ENCODE measurements at places on chromosomes 5 and 9.

GRCh38 chr5:2270467-2270866 lies 387.7 kb upstream of the IRX4 start:
- no peak for DNase-seq

DNA sequence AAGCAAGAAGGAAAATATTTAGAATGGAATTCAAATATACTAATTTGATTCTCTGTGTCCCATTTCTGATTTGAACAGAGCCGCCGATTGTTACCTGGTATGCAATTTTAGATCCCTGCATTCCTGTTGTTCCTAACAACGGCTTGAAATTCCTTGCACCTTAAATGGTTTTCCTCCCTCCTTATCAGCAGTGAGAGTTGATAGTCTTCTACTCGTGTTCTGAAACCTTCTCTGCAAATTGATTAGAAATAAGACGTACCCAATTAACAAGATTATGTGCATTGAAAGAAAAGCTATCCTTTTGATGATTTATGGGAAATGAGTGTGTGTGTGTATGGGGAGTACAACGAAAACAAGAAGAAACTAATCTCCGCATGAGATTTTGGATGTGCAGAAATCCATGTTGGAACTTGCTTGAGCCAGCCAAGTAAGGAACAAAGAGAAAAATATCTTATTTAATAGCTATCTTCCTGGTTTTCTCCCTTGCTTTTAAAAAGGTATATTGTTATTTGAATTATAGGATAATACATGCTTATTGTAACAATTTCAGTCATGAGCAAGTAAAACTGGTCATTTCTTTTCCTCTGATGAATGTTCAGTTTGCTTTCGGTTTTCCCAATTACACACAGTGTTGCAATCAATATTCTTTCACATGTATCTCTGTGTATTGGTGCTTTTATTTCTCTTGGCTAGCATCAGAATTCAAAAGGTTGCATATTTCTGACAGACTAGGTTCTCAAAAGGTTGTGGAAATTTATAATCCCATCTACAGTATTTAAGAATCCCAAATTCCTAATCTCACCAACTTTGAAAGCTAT lies 211.1 kb upstream of the ACTBL2 start:
- no peak for DNase-seq

- no peak for DNase-seq
Measured at GRCh38 chr5:417301-418161, 25.4 kb upstream of the EXOC3 start.

GRCh38 chr5:59863777-59864176 lies 29.7 kb downstream of the PDE4D start:
- DNase-seq, result no peak

DNA sequence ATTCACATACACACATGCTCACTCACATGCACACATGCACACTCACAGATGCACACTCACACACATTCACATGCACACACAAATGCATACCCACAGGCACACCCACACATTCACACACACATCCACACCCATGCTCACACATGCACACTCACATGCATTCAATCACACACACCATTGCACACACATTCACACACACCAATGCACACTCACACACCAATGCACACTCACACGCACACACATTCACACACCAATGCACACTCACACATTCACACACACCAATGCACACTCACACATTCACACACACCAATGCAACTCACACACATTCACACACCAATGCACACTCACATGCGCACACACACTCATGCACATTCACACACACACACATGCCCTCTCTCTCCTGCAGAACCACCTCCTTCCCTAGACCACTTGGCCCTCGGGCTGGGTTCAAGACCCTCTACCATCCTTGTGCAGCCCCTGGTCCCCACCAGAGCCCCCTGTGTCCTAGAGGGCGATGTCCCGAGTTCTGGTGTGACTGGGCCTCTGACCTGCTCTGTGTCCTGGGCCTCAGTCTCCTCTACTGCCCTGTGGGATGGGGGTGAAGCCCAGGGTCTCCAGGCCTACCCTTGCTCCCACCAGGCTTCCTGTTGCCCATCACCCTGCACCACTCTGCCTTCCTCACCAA lies 139.0 kb downstream of the OLFM1 start:
- no peak for DNase-seq

Data from activated CD4-positive, CD25-positive, alpha-beta regulatory T cell treated with anti-CD3 and anti-CD28 coated beads, Interleukin-2, amount 50 U/mL, for 72 hours (primary cell).